RPMI8226 (cell line): ENCODE measurements at places on chromosomes 16 and 17.

GRCh38 chr16:88692861-88693260, 6.6 kb upstream of the SNAI3 start:
- DNase-seq: no peak

DNA sequence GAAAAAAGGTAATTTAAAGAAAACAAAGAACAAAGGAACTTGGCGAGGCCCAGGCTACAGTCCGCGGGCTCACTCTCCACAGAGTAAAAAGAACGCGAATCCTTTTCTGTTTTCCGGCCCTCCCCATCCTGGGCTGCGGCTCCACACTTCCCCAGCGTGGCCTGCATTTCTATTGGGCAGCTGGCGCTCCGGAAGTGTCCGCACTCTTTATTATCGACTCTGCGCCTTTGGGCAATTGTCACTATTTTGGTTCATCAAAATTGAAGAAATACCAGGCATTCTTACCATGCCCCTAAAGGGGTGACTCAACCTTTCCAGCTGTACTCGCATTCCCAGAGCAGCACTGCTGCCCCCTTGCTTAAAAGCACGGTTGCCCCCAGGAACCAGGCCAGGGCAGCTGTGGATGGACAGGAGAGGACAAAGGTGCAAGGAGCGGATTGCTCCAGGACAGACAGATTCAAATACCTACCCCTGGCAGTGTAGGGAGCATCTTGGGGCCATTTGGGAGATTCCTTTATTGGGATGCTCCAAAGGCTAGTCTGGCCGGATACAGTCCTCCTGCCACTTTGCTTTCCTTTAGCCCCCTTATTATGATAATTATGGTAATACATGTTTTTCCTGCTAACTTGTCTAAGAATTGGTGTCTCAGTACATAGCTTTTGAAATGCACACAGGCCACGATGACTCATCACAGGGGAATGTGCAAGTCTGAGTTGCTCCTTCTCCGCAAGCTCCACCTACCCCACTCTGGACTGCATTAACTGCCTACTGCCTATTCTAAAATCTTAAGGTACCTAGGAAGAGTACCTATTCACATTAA, 985 bp upstream of the SLFN12 start:
- peak; percentile 41 for DNase-seq

DNA sequence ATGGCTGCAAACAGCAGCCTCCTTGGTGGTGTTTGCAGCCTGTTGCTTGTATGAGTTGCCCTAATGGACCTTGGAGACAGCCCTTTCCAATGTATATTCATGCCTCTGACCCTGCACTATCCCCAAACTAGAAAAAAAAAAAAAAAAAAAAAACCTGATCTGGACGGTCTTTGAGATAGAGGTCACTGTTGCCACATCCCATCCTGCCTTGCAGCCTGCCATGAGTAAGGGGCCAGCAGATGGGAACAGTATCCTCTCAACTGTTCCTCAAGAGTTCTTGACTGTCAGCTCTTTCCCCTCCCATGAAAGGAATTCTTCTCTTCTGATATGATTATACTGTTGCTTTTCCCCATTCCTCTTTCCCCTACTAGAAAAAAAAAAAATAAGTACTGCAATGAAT, 152.4 kb downstream of the SSH2 start:
- DNase-seq: no peak

- no peak for DNase-seq
These were observed 137.7 kb upstream of the CRHR1 start for GRCh38 chr17:45646288-45646988.

DNA sequence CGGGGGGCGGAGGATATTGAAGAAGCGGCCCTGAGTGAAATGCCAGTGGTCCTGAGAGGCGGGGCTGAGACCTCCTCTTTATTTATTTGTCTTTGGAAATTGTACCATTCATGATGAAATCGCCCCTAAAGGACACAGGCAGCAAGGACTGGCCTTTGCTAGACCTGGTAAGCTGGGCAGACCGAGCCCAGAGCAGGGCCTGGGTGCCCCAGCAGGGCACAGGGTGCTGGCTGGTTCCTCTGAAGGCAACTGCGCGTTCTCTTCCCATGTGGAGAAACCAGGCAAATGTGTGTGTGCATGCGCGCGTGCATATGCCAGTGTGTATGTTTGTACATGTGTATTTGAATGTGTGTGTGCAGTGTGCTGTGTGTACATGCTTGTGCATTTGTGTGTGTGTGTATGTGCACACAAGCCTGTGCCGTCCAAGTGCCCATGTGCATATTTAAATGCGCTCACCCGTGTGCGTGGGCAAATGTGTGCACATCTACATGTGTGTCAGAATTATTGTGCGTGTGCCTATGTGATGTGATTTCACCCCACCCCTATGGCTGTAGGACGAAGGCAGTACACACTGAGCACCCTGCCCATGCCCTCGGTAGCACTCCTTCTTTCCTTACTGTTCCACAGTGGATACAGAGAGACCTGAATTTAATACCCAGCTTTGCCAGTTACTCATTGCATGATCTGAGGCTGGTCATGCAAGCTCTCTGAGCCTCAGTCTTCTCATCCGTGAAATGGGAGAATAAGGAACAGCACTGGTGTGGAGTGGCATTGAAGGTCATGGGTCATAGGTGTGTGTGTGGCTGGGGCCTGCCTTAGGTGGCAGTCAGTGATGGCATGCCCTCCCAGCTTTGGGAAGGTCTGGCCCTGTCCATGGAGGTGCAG, 105.2 kb downstream of the CMIP start:
- DNase-seq: no peak
